ENCODE measurements at places on chromosomes 3 and 15.

GRCh38 chr15:59329570-59330350 lies 42.9 kb downstream of the MYO1E start:
- DNase-seq: no peak

GRCh38 chr15:77021803-77022381 lies 27.0 kb downstream of the PSTPIP1 start:
- no peak for DNase-seq

- DNase-seq: no peak
Observed at GRCh38 chr3:16124636-16125035, 49.8 kb upstream of the GALNT15 start.

GRCh38 chr3:106097817-106098435 lies 229.1 kb upstream of the CBLB start:
- no peak for DNase-seq

DNA sequence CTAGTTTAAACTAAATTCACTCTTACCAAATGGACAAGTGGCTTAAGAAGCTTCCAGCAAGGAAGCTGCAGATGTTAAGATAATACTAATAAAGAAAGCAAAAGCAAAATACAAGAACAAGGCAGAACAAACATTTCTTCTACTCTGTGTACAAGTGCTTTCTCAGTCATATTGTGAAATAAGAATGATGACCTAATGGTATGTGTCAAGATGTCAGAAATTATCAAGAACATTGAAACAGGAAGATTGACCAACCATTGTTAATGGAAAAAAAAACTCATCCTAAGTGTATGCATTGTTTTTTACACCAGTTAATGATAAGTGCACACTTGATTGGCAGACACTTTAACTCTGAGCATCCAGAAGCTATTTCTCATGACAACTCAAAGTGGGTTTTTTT lies 65.4 kb upstream of the P2RY1 start:
- DNase-seq: no peak

DNA sequence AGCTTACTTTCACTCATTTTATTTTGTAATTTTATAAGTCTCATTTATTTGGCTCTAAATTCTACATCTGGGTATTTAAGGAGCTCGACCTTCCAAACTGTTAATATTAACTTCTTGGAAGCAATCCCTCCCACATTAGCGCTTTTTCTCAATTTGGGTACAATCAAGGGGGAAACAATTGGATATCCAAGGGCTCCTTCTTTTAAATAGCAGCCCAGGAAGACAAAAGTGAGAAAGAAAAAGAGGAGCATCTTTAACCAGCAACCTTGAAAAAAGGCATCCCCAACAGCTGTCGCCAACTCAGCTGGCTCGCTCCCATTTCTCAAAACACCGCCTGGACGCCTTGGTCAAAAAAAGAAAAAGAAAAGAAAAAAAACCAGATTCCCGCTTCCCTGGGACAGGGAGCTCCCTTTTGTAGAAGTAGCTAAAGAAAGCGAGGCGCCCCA lies 873 bp downstream of the C3orf70 start:
- no peak for DNase-seq

DNA sequence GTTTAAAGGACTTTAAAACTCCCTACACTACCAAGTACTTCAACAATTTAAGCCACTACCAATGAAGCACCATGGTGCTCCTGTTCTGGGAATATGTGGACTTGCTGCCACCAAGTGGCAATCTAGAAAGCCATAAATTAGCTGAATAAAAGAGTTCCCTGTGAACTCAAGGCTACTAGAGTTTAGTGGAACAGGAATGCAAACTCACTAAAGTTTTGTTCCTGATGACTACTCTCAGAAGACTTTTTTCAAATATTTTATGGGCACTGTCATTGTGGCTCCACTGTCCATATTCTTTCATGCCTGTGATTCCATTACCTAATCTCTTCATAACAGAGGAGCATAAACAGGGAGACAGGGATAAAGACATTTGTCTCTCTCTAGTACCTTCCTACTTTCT lies 63.9 kb downstream of the TMCC1 start:
- peak; percentile 30 for DNase-seq

- DNase-seq: no peak
Observed at GRCh38 chr15:42992626-42993025, 72.0 kb upstream of the TTBK2 start.

GRCh38 chr3:132911741-132912415 lies 126.3 kb upstream of the TMEM108 start:
- no peak for DNase-seq

DNA sequence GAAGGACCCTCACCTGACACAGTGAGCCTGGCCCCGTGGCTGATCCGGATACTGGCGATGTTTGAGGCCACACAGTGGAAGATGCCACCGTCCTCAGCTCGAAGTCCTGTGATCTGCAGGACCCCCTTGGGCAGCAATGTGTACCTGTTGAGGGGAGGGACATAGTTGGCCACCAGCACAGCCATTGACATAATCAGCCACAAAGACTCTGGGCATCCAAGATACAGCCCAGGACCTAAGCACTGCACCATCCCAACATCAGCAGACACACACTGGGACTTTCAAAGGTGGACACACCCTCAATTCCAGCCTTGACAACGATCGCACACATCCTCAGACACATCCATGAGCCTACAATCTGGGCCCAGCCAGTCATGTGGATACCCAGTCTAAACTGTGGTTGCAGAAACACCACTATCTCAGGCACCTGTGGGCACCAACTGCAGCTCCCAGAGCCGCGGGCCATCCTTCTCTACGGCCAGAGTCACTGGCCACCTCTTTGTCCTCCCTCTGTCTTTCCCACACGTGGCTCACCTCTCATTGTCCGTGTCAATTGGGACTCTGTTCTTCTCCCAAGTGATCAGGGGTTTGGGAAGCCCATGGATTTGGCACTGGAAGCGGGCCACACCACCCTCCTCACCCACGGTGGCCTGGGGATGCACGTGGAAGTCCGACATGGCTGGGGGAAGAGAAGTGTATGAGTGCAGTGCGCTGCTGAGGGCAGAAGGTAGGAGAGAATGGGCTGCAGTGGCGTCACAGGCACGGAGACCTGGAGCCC lies 31.0 kb downstream of the RNU5B-1 start:
- DNase-seq: no peak

- DNase-seq: peak; percentile 24
Observed at GRCh38 chr15:66253418-66254088, at the start of gene MEGF11. MEGF11 (minus strand) TSS chr15:66253750; CDS start chr15:66128403, 125,347 bp downstream.

DNA sequence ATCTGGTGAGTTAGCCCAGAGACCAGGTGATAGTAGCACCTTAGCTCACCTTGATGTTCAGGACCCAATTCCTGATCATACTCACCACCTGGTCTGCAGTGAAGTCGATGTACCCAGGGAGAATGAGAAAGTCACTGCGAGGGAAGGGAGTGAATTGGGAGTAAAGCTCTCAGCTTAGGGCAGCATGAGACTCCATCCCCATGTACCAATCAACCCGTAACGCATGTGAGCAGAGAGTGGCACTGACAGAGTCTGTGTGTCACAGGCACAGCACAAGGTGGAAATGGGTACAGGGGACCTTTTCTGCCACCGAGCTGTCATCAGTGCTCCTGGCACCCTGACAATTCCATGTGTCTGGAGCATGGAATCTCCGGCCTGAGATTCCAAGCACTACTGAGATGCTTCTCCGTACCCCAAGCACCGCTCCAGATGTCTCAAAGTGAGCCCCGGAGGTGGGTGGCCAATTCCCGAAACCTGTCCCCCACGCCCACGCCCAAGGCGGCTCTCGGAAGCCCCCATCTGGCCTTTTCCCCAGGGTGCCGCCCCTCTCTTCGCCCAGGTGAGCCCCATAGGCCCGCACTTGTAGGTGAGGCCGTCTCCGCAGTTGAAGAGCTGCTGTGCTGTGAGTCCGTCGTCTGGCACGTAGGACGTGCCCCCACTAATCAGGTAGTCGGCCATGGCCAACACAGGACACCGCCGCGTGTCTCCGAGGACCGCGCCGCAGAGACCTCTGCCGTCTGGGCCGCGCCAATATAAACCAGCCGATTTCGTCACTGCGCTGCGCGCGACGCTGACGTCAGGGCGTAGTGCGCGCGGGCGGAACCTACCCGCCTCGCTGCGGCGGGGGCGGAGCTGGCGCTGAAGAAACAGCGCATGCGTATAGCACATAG lies at the start of gene IMPDH2:
Gene IMPDH2 (minus strand): TSS at position 726 of the 890 bp plus-strand sequence. CDS start 48 bp downstream, at position 678.
- peak; percentile 82 for DNase-seq

- no peak for DNase-seq
Observed at GRCh38 chr15:27694506-27695087, 404.5 kb downstream of the OCA2 start.

- DNase-seq: no peak
Observed at GRCh38 chr3:134594331-134594741, 56.5 kb downstream of the KY start.

DNA sequence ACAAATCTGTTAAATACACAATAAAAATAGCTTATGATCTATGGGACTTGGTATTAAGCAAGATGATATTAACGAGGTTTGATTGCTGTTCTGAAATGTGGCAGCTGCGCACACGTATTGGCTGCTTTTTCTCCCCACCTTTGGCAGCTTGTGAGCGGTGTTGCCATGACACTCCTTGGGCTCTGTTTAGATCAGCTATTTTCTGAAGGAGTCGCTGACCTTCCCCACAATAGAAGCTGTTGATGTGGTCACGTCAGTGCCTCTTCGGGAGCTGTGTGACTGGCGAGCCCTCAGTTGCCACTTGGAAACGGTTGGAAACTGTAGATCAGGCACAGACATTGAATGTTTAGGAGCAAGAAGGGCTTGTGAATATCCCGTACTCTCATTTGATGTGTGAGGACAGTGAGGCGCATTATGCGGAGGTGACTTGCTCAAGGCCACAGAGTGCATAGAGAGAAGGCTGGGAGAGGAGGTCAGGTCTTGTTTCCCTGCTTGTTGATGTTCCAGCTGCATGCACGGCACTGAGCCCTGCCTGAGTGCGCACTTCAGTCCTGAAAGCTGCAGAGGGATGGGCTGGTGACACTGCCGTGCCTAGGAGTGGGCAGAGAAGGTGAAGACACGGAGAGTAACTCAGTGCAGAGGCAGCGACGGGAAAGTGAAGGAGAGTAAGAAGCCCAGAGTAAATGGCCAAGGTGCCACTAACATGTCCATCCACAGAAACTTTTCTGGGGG lies 198.4 kb downstream of the LPP start:
- DNase-seq: no peak

DNA sequence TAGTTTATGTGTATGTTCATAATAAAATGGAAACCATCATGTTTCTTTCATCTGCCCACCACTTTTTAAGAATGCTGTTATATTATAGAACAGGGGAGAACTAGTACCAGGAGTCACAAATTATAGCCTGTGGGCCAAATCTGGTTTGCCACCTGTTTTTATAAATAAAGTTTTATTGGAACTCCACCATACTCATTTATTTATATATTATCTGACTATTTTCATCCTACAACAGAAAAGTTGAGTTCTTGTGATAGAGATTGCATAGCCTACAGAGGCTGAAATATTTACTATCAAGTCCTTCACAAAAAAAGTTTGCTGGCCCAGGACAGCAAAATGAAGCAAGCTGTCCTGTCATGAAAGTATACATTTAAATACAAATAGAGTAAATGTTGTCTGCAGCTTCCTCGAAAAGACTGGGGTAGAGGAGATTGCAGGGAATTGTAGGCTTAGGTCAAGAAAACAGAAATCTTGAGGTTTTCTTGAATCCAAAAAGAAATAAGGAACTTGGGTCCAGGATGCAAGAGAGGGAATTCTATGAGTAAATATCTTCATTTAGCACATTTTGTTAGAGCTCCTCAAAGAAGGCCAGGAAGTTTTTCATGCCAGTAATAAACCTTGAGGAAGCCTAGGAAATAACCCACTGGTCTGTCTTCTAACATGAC lies 41.1 kb downstream of the FILIP1L start:
- no peak for DNase-seq

GRCh38 chr3:71231680-71232079 lies 351.8 kb downstream of the FOXP1 start:
- no peak for DNase-seq

GRCh38 chr3:145623349-145623748 lies 537.6 kb downstream of the PLOD2 start:
- DNase-seq: no peak

DNA sequence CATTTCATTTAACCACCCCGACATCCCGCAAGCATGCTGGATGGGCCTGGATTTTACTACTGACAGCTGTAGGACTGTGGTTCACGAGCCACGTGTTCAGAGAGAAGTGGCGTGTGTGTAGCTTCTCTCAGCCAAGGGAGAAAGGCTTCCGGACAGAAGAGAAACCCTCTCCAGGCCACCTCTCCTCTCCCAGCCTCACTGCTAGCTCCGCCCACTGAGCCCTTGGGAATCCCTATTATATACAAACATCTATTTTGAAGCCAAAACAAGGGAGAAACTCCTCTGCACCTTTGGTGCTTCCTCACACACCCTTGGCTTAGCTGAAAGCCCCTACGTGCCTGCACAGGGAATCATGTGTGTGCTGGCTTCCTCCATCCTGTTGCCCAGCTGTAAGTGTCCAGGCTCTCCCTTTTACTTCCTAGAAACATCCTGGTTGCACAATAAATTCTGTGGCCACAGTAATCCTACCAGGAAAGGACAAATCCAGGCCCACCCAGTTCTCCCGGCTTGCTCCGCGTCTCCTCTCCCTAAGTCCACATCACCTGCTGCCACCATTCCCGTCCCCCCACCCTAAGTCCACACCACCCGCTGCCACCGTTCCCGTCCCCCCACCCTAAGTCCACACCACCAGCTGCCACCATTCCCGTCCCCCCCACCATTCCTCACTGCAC lies 30.5 kb downstream of the PCSK6 start:
- DNase-seq: no peak

- DNase-seq: no peak
Observed at GRCh38 chr15:42836251-42836650, 84.3 kb downstream of the TTBK2 start.

DNA sequence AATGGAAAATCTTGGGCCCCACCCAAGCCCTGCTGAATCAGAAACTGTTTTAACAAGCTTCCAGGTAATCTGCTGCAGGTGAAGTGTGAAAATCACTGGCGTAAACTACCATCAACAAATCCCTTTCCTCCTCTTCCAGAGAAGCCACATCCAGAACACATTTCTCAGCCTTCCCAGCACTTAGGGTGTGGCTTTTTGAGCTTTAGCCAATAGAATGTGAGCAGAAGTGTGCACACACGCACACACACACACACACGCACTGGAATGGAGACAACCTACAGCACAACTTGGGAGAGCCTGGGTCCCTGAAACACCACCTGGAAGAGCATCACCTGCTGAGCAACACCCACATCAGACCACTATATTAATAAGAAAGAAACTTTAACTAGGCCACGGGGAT lies 98.6 kb downstream of the OSBPL10 start:
- no peak for DNase-seq

DNA sequence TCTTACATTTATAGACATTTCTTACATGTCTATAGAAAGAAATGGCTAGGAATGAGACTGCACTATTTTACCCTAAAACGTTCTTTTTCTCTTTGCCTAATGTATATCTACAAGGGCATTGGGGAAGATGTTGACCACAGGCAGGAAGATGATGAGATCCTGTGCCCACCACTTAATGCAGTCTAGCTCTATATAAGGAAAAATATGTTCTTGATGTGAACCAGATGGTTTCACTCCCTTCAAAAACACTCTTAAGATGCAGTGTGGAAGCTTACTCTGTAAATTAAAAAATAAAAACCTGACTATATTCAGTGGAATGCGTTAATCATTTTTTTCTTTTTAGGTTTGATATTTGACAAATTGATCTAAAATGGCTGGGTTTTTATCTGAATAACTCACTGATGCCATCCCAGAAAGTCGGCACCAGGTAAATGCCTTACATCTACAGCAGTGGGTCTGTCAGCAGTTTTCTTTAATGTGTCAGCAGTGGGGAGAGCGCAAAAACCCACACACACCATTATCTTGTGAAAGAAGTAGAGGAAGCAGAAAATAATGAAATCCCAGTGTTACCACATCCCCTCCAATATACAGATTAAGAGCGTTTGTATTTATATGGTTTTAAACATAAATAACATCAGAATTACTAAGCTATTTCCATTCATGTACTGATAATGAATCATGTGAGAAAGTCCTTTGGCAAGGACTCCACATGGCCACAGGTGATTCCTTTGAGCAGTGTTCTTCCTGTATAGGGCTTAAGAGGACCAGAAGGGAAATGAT lies 10.1 kb downstream of the AGTR1 start:
- no peak for DNase-seq
